ENCODE measurements at places on chromosomes 16 and 17.

GRCh38 chr16:18833707-18834505 lies 32.6 kb upstream of the ARL6IP1 start:
- DNase-seq: no peak

DNA sequence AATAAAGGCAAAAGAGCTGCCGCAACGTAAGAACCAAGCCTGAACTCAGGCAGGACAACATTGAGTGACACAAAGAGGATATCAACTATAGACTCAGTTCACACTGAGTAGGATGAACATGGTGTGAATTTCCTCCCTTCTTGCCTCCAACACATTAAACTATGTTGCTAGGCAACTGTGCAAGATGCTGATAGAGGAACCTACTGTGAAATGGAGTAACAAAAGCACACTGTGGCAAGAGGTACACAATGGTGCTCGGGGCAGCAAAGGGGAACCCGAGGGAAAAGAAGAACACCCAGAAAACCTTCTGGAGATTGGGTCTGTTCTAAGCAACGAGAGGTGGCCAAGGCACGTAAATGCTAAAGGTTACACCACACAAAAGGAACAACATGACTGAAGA lies 34.1 kb downstream of the GRB2 start:
- no peak for DNase-seq

DNA sequence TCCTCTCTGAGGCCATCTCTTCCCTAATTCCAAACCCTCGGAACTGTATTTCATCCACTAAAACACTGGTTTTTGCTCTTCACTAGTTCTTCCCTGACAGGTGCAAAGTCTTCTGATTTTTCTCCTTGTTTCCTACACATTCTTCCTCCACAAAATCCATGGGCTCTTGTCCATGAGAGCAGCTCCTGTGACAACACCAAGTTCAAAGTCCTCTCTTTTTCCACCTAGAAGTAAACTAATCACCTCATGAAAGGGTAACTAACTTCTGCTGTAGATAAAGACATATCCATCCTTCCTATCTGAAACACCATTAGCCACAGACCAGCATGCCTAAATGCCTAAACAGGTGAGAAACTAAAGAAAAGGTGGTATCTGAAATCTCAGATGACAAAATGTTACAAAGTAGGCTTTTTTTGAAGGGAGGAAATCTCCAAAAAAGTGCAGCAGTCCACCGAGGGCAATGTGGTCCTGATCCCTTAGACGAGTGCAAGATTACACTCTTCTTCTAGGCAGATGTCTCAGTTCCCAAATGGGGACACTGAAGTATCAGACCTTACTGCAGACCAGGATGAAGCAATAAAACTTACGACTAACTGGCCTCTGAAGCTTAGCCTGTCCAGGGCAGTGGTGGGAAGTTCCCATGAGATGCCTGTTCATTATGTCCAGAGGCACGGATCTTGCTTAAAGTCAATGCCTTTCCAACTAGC lies 2.8 kb downstream of the PIP4K2B start:
- no peak for DNase-seq

- DNase-seq: no peak
Observed at GRCh38 chr17:6101706-6102105, 31.5 kb downstream of the WSCD1 start.

DNA sequence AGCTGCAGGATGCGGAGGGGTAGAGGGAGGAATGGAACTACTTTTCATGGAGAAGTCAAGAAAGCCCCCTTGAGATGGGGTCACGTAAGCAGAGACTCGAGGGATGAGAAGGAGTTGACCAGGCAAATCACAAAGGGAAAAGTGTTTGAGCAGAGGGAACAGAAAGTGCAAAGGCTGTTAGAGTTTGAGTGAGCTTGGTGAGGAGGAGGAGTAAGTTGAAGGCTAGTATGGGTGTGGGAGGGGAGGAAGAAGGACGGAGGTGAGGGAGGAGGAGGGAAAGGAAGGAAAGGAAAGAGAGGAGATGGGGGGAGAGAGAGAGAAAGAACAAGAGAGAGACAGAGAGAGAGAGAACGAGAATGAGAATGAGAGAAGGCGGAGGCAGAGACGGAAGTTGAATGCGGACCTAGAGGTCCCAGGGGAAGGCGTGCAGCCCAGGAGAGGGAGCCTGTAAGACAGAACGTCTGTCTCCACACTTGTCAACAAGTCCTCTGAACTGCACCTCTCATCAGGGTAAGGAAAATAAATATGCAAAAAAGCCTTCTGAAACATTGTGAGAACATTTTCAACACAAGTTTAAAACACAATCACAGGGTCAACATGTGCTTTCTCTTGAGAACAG lies 279.8 kb upstream of the EEF2KMT start:
- no peak for DNase-seq

GRCh38 chr16:68893710-68894705 lies 50.7 kb downstream of the TANGO6 start:
- no peak for DNase-seq

- DNase-seq: no peak
Observed at GRCh38 chr17:72386619-72387237, 265.9 kb downstream of the SOX9 start.

GRCh38 chr17:35795007-35795870 lies at the start of gene MMP28:
MMP28 (minus strand) TSS chr17:35795641; CDS start chr17:35795377, 264 bp downstream.
- DNase-seq: peak; percentile 30

- DNase-seq: no peak
Observed at GRCh38 chr17:1759529-1759928, 2.3 kb upstream of the SERPINF1 start.

- no peak for DNase-seq
Observed at GRCh38 chr16:74666010-74666421, 661 bp downstream of the RFWD3 start.

DNA sequence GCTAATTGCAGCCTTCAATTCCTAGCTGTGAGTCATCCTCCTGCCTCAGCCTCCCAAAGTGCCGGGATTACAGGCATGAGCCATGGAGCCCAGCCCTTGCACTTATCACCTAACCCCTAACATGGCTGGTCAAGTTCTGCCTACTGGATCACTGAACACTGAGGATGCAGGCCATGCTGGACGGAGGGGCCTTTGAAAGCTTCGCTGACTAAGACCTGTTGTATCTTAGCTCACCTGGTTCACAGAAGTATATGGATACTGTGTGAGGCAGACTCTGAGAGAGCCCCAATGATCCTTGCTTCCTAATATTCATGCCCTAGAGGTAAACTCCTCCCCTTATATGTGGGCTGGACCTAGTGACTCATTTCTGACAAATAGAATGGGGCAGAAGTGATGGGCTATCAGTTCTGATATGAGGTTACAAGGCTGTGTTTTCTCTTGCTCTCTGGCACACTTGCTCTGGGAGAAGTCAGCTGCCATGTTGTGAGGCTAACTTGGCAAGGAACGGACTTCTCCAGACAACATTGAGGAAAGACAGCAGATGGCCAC lies 11.7 kb upstream of the TMIGD1 start:
- DNase-seq: no peak

DNA sequence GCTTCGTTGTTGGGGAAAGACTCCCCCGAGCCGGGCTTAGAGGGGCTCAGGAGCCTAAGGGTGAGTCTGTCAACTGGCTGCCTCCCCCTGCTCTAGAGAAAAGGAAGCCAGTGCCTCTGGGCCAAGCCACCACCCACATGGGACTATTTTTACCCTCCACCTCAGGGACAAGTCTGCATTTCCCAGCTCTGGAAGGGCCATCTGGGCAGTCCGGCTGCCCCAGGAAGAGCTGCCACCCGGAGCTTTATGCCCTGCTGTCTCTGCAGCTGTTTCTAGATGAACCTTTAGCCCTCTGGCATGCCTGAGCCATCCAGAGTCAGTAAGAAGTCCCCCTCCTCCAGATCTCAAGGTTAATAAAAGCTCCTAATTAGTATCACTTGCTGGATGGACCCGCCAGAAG lies 5.3 kb upstream of the RPRML start:
- DNase-seq: no peak

DNA sequence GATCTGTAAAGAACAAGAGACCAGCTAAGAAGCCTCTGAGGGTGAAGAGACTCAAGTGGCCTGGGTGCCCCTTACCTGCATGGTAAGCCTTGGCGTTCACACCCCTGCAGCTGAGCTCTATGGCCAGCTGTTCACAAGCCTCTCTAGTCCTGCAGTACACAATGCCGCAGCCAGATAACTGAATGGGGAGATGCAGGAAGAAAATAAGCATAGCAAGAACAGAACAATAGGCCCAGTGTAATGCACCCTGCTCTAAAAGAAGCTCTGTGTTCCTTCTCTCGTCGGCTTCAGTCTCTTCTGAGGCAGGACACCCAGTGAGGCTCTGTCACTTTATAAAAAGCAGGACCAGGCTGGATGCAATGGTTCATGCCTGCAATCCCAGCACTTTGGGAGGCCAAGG lies 5.4 kb downstream of the RECQL5 start:
- peak; percentile 90 for DNase-seq

- no peak for DNase-seq
Observed at GRCh38 chr16:38941-39892, 14.2 kb downstream of the POLR3K start.

- peak; percentile 70 for DNase-seq
Observed at GRCh38 chr17:76872221-76872873, 4.1 kb downstream of the MGAT5B start.

- no peak for DNase-seq
Observed at GRCh38 chr17:82305727-82306300, 11.6 kb downstream of the CD7 start.

- DNase-seq: no peak
Observed at GRCh38 chr17:77679589-77679988, 278.9 kb upstream of the TNRC6C start.

- DNase-seq: no peak
Observed at GRCh38 chr16:62549875-62550274, 513.6 kb upstream of the CDH8 start.

GRCh38 chr17:74444406-74444805 lies 12.5 kb downstream of the GPRC5C start:
- DNase-seq: no peak

GRCh38 chr17:38561416-38562214 lies 44.1 kb downstream of the SRCIN1 start:
- DNase-seq: no peak

GRCh38 chr16:78437352-78437968 lies 338.0 kb downstream of the WWOX start:
- DNase-seq: peak; percentile 23

DNA sequence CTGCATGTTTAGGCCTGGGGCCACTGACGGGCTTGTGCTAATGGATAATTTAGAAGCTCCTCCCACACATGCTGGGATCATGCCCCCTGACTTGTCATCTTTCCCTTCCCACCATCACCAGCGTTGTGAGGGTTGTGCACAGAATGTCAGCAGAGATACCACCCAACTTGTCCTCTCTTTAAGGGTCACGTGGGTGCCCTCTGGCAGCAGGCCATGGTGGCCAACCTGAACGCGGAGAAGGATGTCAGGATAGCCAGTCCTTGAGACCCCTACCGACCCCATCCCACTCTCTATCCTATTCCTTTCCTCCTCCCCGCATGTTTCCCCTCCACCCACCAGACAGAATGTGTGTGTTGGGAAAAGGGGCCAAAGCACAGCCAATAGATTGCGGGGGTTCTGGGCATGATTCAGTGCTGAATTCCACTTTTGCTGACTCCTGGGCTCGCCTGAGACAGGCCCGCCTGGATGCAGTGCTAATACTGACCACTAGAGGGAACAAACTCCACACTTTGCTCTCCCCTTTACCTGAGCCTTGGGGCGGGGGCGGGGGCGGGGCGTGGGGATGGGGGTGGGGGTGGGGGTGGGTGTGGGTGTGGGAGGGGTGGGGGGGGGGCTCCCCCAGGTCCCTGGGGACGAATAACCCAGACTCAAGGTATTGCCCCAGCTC lies at the start of gene GH2:
Gene GH2 (minus strand): TSS at position 10 of the 667 bp plus-strand sequence. CDS start 143 bp downstream, outside the sequence.
- DNase-seq: peak; percentile 21

GRCh38 chr17:42989726-42990652 lies 8.2 kb upstream of the RPL27 start:
- DNase-seq: no peak

DNA sequence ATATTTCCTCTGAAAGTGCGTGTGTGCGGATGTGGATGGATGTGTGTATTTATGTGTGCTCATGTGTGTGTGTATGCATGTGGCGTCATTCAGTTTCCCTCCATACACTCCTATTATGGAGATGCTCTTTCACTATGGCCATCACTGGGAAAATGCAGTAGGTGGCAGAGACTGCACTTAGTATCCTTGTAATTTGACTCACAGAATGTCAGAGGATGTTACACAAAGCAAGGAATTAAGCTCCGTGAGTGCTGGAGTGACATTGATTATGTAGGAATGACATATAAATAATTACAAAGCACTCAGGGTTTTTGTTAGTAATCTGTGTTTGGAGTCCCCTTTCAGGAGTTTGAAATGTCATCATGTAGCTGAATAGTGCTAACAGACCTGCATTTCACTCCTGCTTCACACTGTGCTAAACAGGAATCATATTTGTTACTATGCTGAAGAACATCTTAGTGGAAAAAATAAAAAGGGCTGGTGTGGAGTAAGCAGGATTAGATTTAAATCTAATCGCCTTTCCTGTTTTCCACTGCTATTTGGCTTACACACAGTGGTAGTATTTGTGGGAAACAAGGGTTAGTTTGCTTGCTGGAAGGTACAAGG lies 59.6 kb downstream of the HS3ST4 start:
- no peak for DNase-seq

GRCh38 chr16:46932802-46933201 lies 40.7 kb downstream of the DNAJA2 start:
- no peak for DNase-seq

DNA sequence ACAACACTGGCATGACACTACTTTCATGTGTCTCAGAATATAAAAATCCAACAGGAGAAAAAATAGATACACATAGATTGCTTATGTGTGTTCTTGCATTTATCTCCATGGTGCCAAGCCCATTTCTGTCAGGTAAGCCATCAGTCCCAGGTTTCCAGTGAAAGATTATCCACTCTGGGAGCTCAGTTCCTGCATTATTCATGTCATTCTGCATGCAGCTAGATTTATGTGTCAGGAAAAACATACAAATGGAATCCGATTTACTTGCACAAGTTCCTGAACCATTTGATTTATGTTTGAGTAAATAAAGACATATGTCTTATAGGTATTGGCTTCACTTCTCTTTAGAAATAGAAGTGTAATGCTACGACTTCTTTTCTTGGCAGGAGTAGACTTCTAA lies 569.7 kb downstream of the KCNJ2 start:
- no peak for DNase-seq

GRCh38 chr16:23847948-23848347 lies 12.2 kb downstream of the PRKCB start:
- DNase-seq: no peak

- no peak for DNase-seq
Observed at GRCh38 chr17:50397919-50398285, 579 bp upstream of the LRRC59 start.

DNA sequence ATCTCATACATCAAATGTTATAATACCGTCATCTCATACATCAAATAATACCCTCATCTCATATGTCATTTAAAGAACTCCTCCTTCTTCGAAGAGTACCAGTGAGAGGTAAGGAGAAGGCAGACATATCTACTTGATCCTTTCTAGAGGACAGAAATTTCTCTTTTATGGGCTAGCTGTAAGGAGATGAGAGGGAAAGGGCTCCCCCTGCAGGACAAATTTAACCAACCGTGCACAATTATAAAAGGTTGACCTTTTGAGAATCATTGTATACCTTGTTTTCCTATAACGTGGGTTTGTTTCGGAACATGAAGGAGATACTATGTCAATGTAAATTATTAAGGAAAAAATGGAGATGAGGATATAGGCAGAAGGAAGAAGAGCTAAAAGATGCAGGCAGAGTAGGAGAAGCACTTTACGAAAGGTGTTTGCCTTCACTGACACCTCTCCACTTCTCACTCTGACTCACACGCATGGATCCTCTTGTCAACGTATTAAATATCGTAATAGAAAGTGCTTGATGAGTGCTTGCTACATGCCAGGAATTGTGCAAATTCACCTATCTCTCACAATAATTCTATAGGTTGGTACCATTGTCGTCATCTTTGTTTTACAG lies 465.9 kb upstream of the ERCC4 start:
- DNase-seq: peak; percentile 26
